ENCODE measurements at places on chromosomes 11 and 22.

DNA sequence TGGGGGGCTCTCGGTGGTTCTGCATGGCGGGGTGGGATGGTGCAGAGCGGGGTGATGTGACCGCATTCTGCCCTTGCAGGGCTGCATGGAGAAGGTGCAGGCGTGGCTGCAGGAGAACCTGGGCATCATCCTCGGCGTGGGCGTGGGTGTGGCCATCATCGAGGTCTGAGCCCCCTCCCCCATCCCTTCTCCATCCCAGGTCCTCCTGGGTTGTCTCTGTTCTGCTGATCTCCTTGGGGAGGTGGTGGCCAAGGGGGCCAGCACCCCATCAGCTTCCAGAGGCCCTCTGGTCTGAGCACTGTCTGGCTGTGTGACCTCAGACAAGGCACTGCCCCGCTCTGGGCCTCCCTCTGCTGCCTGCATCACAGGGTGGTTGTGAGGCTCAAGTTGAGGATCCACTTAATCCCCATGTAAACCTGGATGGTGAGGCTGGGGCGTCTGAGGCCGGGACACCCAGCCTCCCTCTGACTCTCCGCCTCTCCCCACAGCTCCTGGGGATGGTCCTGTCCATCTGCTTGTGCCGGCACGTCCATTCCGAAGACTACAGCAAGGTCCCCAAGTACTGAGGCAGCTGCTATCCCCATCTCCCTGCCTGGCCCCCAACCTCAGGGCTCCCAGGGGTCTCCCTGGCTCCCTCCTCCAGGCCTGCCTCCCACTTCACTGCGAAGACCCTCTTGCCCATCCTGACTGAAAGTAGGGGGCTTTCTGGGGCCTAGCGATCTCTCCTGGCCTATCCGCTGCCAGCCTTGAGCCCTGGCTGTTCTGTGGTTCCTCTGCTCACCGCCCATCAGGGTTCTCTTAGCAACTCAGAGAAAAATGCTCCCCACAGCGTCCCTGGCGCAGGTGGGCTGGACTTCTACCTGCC is 53.3 kb downstream of the CD82 start:
- DNase-seq = no peak

GRCh38 chr11:2289350-2289749 is 12.4 kb downstream of the C11orf21 start:
- DNase-seq = no peak

- no peak for DNase-seq
These were observed 413.5 kb downstream of the NELL1 start for GRCh38 chr11:21082853-21083252.

DNA sequence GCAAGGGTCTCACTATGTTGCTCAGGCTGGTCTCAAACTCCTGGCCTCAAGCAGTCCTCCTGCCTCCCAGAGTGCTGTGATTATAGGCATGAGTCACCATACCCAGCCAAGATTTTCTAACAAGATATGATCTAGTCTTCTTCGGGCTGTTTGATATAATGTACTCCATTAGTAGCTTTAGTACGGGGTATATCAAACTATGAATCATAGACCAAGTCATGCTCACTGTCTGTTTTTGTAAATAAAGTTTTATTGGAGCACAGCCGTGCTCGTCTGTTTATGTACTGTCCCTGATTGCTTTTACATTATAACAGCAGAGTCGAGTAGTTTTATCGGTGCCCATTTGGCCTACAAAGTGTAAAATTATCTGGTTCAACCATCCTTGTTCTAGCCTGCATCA is 43.9 kb upstream of the GRIK4 start:
- DNase-seq = no peak

DNA sequence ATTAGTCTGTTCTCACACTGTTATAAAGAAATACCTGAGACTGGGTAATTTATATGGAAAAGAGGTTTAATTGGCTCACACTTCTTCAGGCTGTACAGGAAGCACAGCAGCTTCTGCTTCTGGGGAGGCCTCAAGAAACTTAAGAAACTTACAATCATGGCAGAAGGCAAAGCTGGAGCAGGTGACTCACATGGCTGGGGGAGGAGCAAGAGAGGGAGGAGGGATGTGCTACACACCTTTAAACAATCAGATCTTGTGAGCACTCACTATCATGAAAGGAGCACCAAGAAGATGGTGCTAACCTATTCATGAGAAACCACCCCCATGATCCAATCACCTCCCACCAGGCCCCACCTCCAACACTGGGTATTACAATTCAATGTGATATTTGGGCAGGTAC is 381.6 kb downstream of the ETS1 start:
- DNase-seq = no peak

DNA sequence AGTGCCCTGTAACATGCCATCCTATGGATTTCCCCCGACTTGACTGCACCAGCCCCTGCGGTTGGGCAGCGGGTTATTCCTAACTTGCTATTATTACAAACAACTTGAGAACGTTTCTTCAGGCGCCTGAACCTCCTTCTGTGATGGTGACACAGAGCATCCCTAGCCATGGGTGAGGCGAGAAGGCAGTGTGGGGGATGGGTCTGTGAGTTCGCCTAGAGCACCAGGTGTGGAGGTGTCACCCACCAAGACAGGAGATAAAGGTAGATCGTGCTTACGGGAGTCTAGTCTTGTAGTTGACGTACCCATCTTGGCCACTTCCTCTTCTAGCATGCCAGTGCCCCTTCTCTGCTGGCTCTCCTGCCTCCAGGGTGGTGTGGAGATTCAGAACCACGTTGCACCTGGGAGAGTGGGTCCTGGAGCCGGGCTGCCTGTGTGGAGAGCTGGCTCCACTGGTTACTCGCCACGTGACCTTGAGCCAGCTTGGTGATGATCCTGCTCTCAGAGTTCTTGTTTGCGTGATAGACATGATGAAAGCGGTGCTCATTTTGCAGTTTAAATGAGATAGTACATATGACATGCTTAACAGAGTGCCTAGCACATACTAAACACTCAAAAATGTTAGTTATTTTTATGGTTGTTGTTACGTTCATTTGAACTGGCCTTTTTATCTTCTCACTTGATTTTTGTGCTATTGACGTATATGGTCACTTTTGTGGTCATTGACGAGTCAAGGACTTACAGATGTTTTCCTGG is 37.8 kb downstream of the TBC1D22A start:
- no peak for DNase-seq

DNA sequence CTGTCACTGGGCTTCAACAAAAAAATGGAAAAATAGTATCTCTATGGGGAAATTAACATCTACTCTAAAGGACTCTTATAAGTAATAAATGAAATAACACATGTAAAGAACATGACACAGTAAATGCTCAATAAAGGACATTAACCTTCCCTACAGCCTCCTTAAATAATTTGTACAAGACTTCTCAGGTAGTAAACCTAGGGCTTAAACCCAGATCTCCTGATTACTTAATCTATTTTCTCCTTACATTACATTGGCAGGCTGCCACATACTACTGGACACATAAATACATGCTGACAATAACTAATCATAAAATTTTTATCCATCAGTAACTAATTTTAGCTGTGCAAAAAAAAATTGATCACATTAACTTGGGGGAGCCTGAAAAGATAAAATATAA is 4.9 kb downstream of the AMBRA1 start:
- no peak for DNase-seq

DNA sequence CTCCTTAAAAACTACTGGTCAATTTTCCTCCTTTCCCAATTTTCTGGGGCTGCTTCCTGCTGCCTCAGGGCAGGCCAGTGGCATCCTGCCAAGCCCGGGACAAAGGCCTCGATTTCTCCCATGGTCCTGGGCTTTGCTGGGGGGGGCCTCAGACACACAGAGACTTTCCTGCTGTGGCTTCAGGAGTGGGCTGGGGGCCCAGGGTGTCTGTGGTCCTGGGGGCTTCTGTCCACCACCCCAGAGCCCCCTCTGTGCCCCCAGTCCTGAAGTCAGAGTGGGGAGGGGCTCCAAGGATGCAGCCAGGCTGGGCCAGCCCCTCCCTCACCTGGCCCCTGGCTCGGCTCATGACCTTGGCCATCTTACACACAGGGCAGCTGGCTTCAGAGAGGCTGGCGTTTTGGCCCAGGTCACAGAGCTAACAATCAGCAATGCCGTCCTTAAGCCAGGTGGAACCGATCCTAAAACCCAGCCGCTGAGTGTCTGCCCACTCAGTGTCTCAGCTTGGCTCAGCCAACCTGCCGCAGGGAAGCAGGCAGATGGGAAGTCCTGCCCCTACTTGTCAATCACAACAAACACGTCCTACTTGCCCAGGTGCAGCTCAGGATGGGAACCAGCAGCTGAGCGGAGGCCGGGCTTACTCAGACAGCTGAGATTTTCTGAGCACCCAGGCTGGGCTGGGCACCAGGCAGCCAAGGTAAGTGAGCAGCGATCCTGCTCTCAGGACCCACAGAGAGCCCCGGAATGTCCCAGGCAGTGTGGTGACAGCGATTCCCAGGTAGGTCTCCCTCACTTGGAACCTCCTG is 34.6 kb downstream of the OSBPL5 start:
- DNase-seq = no peak

GRCh38 chr11:92268546-92268945 is 43.9 kb downstream of the FAT3 start:
- DNase-seq = no peak
